ENCODE measurements at places on chromosomes 3 and 15.

GRCh38 chr15:62578546-62578945 lies 413.5 kb upstream of the C2CD4B start:
- DNase-seq: no peak

GRCh38 chr3:99658274-99658673 lies 19.9 kb downstream of the COL8A1 start:
- no peak for DNase-seq

DNA sequence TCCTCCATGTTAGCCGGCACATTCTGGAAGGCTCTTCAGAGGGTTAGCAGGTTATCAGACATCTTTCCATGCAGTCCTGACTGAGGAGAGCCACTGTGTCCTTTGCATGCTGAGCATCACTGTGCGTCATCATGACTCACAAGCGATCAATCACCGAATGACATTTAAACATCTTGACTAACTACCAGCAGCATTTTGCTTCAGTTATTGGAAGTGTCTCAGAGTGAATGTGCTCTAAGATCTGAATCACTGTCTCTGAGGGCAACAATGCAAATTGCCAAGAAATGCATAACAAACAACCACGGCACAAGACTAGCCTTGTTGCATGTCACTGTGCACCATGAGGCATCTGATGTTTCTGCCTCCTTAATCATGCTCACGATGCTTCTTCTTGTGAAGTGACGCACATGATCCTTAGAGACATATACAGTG lies 18.3 kb upstream of the ATP8B4 start:
- DNase-seq: no peak

GRCh38 chr3:196177967-196178366 lies 33.2 kb downstream of the ZDHHC19 start:
- DNase-seq: no peak

GRCh38 chr15:92882697-92883162 lies 17.4 kb upstream of the CHD2 start:
- DNase-seq: no peak

DNA sequence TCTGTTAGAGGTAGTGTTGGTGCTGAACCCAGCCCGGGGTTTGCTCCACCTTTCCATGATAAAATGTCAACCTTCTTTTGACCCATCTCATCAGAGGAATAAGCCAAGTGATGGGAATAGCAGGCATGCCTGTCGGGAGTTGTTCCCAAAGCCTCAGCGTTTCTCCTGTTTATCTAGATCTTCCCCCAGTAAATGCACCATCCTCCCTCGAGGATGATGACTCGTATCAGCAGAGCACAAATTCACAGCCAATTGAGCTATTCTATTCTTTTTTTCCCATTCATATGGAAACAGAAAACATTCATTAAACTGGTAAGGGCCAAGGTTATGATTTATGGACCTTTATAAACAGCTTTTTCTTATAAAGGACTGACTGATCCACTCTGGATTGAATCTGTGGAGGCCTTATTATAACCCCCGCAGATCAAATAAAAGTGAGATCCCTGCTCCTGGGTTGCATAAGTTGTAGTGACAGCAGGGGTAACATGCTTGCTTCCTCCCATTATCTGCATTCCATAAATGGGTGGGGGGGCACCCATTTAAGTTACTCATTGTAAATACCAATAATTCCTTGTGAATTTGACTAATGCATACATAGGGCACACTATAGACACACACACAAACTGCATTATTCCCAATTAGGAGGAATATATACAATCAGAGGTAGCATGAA lies 207.3 kb downstream of the PLCL2 start:
- DNase-seq: no peak

DNA sequence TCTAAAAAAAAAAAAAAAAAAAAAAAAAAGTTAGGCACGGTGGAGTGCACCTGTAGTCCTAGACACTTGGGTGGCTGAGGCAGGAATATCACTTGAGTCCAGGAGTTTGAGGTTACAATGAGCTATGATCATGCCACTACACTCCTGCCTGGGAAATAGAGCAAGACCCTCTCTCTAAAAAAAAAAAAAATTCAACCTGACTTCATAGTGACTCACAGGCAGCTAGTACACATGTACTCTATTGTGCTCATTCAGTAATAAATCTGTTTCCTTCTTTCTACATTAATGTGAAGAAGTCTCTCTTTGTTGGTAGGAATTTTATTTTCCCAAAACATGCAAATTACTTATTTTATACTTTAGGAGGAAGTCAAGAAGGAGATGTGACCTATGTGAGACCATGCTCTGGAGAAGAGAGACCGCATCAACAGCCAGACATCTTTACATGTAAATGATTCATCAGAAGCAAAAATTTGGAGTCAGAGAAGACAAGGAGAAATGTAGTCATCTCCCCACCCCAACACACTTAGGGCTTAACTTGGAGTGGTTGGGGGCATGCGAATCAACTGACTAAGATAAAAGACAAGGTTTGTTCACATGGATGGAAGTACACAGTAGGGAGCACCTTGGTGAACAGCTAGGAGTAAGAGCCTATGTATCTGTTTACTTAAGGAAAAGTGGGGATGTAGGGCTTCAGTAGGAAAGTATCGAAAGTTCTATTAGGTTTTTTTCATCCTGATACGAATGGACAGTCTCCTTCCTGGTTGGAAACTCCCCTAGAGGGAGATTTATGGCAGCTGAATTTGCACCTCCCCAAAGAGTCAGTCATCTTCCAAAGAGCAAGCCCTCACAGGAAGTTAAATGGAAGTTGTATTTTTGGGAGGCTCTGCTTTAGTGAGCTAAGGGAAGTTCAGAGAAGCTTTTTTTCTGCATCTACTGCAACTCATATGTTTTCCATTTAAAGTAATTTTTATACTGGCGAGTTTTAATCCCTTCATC lies 23.0 kb upstream of the NMD3 start:
- DNase-seq: no peak

GRCh38 chr15:95267481-95267880 lies 1036.1 kb downstream of the MCTP2 start:
- DNase-seq: no peak

DNA sequence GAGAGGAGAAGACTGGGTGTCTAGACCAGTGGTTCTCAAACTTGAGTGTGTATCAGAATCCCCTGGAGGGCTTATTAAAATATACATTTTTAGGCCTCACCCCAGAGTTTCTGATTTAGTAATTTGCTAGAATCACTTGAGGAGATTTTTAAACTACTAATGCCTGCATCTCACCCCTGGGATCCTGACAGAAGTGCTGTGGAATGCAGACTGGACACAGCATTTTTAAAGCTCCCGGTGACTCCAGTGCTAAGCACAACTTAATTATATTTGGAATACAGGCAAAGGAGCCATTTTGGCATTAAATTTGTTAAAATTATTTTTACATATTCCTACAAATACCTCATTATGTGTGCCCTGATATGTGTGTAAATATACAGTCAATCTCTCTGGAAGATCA lies 26.7 kb upstream of the COL6A6 start:
- no peak for DNase-seq

DNA sequence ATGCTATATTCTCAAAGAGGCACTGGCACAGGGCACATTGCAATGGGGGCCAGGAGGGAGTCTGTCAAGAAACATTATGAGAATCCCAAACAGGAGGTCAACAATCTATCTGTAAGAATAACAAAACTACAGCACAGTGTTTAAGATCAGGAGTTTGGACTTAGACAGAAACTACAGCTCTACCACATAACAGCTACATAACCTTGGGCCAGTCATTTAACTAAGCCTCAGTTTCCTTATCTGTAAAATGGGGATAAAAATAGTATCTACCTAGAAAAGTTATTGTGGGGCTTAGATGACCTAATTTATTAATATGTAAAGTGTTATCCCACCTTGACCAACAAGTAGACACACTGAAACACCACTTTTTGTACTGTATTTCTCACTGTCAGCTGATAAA lies 9.9 kb downstream of the B4GALT4 start:
- no peak for DNase-seq

DNA sequence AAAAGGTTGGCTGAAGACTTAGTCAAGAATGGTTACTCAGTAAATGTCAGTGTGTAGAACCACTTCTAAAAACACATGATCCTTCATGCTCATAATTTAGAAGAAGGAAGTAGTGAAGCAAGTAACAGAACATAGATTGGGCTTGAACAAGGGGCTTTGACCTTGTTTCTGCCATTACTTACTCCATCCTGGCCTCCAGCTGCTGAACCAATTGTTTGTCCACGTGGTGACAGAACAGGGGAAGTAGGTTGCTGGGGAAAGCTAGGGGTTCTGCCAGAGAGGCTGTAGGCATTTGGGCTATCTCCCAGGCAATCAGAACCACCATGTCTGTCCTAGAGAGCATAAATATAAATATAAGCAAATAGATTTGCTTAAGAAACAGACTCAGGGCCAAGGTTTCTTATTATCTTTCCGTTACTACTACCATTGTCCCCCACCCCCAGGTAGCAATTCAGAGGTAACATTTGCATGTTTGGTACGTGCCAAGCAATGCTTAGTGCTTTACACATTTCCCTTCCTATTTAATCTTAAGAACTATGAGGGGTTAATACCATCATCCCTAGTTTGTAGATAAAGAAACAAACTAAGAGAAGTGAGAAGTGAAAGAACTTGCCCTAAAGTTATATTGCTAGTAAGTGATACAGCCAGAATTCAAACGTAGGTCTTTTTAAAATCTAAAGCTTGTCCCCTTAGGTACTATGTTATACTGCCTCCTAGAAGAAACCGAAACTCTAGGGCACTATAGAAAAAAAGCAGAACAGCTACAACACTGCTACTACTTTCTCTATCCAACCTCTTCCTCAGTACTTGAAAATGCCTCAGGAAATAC lies 3.0 kb upstream of the SPG11 start:
- DNase-seq: no peak

GRCh38 chr3:87035339-87035738 lies 44.4 kb upstream of the VGLL3 start:
- no peak for DNase-seq

DNA sequence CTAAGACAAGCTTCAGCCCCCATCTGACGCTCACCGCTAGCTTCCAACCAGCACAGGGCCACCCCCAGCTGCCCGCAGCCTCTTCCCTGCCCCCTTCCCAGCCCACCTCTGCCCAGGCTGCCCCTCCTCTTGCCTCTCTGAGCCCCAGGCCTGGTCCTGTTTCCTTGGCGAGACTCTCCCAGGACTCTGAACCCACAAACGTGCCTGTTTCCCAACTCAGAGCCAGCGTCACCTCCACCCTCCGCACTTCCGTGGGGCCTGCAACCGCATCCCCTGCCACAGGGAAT lies 35.0 kb downstream of the ZXDC start:
- DNase-seq: no peak

GRCh38 chr3:45959201-45959600 lies 15.9 kb downstream of the CXCR6 start:
- no peak for DNase-seq

DNA sequence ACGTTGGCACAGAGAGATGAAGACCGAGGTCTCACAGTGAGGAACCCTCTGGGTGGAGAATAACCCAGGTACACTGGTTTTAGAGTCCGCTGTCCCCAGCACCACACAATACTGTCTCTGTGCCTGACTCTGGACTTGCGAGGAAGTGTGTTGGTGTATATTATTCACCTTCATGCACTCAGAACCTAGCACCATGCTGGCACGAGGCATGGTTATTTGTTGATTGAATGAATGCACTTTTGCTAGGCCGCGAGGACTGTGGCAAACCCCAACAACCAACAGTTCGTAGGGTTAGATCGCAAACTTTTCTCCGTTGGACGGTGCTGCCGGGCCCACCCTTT lies 484 bp upstream of the C3orf52 start:
- DNase-seq: no peak

DNA sequence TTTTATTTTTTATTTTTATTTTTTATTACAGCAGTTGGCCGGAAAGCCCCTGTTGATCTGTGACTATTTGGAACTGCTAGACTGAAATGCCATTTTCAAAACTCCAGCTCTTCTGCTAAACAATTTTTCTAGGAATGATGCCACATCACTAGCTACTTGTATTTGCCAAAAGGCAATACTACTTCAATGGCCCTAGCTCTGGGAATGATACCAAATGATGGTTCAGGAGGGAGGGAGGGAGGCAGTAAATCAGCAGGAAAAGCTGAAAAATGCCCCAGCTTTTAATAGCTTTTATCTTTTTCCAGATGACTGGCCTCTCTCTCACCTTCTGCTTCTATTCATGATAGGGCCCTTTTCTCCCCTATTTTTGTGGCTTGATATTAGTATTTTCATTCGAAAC lies 2.6 kb upstream of the CHL1 start:
- DNase-seq: no peak

DNA sequence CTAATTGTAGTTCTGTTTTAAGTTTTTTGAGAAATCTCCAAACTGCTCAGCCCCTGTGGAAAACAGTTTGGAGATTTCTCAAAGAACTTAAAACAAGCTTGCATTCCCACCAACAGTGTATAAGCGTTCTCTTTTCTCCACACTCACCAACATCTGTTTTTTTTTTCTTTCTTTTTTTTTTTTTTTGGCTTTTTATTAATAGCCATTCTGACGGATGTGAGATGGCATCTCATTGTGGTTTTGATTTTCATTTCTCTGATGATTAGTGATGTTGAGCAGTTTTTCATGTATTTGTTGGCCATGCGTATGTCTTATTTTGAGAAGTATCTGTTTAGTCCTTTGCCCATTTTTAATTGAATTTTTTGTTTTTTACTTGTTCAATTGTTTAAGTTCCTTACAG lies 73.1 kb upstream of the COL8A1 start:
- DNase-seq: no peak

GRCh38 chr3:122947738-122948137 lies 79.8 kb downstream of the SEMA5B start:
- no peak for DNase-seq

- no peak for DNase-seq
These were observed 15.8 kb upstream of the GASK1A start for GRCh38 chr3:42963269-42963668.

- DNase-seq: no peak
These were observed 441.6 kb upstream of the NAALADL2 start for GRCh38 chr3:174417573-174417972.

GRCh38 chr15:64275934-64276333 lies 80.0 kb downstream of the CSNK1G1 start:
- DNase-seq: no peak
